Stimulated activated CD4-positive, alpha-beta T cell treated with anti-CD3 and anti-CD28 coated beads, Interleukin-12 subunit alpha, Interleukin-12 subunit beta, amount 100 ng/mL, for 48 hours (primary cell): ENCODE measurements at places on chromosomes 6 and 20.

DNA sequence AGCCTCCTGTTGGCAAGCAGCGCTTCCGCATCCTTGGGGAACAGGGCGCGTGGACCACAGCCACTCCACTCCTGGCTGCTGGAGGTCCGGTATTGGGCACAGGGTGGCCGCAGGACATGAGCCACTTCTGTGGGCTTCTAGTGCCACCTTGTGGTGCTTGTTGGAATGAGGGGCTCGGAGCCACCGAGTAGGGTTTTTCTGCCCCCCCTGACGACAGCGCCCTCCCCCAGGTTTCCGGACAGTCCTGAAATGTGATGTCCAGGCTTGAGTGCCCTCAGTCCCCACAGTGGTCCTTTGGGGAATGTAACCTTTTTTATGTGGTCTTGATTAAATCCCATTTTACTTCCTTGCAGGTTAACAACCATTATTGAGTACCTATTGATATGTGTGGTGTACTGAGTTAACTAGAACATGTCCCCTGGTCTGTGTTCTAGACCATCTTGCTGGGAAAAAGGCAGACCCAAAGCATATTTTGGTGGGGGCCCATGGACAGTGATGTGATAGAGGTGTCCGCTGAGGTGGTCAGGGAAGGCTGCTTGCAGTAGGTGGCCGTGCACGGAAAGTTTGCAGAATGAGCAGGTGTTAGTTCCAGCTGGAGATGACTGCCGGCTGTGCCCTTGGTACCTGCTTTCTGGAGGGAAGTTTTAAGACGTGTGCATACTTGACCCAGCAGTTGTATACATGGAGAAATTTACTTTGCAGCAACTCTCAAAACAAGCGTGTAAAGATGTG lies 70.0 kb downstream of the PTPN1 start:
- no peak for DNase-seq

- DNase-seq = no peak
These were observed 201.3 kb upstream of the CHD6 start for GRCh38 chr20:41819436-41819835.

DNA sequence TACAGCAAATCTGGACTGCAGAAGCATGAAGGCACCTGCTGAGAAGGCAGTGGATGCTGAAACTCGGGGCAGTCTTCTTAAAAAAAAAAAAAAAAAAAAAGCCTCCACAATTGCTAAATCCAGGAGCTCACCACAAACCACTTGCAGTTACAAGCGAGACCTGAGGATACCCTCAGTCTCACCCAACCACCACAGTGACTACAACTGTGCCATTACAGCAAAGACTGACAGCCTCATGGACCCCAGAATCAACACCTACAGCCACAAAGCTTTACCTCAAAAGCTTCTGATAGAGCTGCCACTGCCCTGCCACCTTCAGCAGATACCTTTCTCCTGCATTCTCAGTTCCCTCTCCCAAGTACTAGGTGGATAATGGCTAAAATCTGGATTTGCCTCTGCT lies 9.0 kb downstream of the COL21A1 start:
- no peak for DNase-seq

- DNase-seq = no peak
These were observed 38.1 kb downstream of the B4GALT5 start for GRCh38 chr20:49675368-49676151.

- no peak for DNase-seq
These were observed 20.7 kb upstream of the ASIP start for GRCh38 chr20:34220561-34220960.

DNA sequence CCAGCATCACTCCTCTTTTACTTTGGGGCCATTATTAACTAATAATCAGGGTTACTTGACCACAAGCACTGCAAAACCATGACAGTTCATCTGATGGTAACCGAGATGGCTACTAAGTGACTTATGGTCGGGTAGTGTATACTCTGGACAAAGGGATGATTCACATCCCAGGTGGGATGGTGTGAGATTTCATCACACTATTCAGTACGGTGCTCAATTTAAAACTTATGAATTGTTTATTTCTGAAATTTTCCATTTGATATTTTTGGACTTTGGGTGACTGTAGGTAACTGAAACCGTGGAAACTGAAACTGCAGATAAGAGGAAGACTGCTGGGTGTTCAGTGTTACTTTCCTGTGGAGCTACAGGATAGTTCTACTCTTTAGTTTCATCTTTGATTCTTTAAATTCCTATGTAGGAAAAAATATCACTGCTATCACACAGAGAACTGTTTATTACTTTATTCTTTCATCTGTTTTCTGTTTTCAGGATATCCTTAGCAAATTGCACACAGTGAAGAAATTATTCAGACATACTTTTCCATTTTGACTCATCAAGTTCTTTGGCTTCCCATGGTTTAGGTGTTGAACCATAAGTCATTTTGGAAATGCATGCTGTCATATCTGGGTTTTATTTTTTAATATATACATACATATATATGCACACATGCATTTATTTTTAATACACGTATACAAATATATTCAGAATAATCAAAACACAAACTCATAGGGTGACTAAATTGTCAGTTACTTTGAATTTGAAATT lies 59.1 kb upstream of the C20orf144 start:
- DNase-seq = no peak

DNA sequence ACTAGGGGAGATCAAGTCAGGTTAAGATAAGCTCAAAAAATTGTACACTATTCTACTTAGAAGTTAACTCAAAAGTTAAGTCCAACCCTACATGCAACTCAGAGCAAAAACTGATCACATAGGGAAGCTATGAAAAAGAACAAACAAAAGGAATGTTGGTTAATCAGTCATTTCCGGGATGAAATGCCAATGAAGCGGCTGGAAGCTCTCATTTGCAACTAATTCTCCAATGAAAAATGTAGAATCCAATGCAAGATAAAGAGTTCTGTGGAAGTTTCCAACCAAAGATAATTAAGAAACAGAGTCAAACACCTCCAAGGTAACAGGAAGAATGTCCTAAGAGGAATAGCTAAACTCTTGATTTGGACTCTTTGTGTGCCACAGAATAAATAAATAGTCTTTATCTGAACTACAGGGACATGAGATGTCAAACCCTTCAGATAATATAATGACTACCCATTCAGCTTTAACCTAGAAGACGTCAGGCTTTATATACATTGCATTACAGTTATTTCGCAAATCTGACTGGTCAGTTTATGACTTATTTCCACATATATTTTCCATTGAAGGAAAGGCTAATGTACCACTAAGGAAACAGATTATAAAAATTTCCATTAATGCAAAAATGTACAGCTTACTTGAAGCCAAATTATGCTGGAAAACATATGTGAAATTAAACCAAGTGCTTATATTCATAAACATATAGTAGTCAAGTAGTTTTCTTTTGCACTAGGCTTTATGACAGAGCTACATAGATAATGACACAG lies 48.0 kb upstream of the DST start:
- DNase-seq = no peak

GRCh38 chr6:52707963-52708680 lies 37.2 kb downstream of the TMEM14A start:
- no peak for DNase-seq

GRCh38 chr20:23205611-23206041 lies 119.5 kb upstream of the CD93 start:
- DNase-seq = no peak

DNA sequence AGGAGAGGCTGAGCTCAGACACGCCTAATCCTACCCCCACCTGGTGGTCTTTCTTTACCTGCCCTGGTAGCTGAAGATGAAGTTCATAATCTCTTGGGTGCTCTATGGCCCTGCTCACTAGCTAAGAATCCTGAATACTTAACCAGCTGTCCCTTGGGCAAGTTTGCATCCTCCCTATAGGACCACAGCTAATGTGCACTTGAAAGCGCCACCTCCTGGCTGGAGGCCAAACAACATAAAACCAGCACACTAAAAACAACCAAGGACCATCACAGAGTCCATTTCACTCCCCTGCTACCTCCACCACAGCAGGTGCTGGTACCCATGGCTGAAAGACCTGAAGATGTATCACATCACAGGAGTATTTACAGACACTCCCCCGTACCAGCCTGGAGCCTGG lies 155.5 kb upstream of the SLC24A3 start:
- peak; percentile 2 for DNase-seq

DNA sequence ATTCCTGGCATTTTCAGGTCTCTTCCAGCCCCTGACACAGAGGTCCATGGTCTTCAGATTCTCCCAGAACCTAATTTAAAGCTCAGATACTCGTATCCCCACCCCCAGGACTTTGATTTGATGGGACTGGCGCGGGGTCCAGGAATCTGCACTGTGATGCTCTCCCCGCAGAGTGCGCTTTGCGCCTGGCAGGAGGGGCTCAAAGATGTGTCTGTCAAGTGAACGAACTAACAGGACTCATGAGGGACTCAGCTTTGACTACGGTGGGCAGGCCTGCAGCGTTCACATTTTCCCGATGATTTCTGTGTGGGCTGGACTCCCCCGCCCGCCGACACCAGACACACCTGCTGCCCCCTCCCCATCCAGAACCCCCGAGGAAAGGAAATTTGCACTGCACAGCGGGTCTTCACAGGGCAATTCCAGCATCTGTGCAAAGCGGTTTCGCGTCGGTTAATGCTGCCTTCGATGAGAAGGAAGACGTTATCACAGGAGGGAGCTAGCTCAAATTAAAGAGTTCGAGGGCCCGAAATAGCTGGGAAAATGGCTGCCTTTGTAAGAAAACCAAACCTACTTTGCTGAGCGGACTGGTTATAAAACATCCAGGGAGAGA lies 90.2 kb downstream of the ZDHHC14 start:
- no peak for DNase-seq

DNA sequence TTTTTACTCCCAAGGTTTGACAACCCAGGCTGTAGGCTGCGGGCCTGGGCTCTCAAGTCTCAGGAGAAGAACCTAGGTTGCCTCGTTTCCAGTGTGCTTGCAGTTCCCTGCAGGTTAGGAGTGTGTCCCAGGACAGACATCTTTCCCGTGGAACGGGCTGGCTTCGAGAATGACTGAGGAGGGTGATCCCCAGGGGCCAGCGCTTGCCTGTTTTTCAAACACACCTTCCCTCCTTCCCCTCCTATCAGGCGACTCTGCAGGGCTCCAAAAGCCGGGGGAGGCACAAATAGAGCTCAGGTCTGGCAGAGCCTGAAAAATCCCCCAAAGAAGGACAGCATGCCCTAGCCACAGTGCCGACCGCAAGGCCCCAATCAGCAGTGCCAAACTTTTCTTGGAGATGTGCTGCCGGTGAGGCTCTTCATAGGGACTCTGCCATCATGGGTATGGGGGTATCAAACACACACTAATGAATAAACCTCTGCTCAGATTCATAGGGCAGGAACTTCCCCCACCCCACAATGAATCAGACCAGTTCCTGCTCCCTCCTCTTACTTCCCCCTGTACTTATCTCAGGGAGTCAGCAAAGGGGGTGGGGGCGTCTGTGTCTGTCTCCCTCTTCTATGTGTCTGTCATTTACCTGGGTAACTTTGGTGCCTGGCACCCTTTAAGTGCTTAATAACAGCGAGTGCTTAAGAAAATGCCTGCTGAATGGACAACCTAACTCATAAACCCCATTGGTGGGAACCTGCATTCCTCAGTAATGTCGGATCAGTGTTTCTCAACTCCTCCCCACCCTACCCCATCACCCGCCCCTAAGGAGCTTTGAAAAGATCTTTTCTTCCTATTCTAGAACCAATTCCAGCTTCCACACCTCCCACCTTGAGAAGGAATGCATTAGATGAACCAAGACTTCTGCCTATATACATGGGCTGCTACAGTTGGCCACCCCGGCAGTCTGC lies 1.6 kb downstream of the KCNG1 start:
- no peak for DNase-seq

- peak; percentile 63 for DNase-seq
These were observed 96.1 kb upstream of the BHLHE23 start for GRCh38 chr20:63102721-63103375.

- DNase-seq = no peak
These were observed 174.4 kb upstream of the KCNK16 start for GRCh38 chr6:39496915-39497314.

- no peak for DNase-seq
These were observed 102.9 kb downstream of the ADGRG6 start for GRCh38 chr6:142404751-142405150.

- no peak for DNase-seq
These were observed 97.4 kb downstream of the SNX5 start for GRCh38 chr20:17871181-17871580.

DNA sequence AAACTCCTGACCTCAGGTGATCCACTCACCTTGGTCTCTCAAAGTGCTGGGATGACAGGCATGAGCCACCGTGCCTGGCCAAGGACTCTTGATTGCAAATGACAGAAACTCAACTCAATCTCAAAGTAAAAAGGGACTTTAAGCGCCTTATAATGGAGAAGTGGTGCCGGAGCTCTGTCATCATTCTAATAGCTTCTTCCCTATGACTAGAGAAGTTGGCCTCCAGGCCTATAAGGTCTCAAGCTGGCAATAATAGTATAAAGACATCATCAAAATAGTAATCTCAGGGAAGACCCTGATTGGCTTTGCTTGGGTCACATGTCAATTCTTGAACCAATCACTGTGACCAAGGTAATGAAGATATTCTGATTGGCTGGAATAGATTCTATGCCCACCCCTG lies 8.5 kb upstream of the KIAA1755 start:
- DNase-seq = no peak

GRCh38 chr20:57374931-57375651 lies 16.1 kb upstream of the RBM38 start:
- DNase-seq = no peak

- no peak for DNase-seq
These were observed 136.1 kb downstream of the INSM1 start for GRCh38 chr20:20503777-20504530.

DNA sequence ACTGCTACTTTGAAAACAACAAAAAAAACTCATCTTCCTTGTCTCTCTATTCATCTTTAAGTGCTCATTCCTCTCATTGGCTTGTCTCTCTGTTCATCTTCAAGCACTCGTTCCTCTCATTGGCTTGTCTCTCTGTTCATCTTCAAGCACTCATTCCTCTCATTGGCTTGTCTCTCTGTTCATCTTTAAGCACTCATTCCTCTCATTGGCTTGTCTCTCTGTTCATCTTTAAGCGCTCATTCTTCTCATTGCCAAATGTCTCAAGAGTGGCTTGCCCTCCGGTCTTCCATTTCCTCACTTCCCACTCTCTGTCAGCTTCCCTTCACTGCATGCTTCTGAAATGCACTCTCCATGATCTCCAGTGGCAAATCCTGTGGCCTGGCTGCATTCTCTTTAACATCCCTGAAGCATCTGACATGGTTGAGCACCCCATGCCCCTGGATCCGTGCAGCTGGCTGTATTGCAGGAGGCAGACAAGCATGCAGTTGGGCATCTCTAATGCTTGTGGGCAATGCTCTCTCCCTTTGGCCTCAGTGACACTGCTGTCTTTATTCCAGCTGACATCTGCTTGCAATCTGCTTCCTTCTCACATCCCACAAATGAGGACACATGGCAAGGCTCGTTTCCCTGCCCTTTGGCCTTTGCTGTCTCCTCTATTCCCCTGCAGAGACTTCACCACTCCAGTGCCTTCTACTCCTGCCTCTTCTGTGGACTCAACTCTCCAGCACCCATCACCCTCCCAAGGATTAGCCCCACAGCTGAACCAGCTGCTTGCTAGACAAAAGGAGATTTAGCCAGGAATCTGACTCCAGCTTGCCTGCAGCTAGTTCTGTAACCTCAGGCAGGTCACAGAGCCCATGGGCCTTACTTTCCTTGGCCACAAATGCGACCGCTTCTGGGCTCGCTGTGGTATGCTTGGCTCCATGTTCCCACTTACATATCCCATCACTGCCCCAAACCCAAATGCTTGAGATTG lies 143.2 kb upstream of the SNX9 start:
- no peak for DNase-seq

GRCh38 chr20:57657535-57658446 lies 37.6 kb upstream of the ZBP1 start:
- DNase-seq = no peak
